ENCODE measurements at places on chromosomes 1 and 21. TPM values are rescaled to one million over a fixed set of nuclear protein-coding genes. Genes with fewer than 3 reads are reported as not detected.

DNA sequence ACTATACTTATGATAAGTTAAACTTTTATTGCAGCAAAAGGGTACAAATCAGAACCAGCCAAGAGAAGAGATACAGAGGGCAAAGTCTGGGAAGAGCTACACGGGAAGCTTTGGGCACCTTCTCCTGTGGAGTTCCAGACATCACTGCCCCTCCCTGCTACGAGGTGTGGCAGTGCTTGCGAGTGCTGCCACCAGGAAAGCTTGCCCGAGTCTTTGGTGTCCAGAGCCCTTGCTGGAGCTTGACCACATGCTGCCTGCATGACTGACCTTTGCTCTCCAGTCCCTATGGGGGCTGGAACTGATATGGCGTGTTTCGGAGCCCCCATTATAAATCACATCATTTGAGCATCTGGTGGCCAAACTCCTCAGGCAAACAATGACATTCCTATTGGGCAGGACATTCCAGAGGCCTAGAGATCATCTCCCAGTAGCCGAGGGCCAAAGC, 23.4 kb downstream of the PLEKHO1 start:
- no peak for DNase-seq

GRCh38 chr1:36175137-36176095, 19.5 kb downstream of the MAP7D1 start:
- no peak for DNase-seq

- no peak for DNase-seq
Observed at GRCh38 chr1:29875557-29876028, 639.3 kb downstream of the PTPRU start.

- no peak for DNase-seq
Observed at GRCh38 chr1:15324869-15325335, 77.9 kb downstream of the FHAD1 start.

GRCh38 chr1:6930732-6931300, 145.6 kb downstream of the CAMTA1 start:
- DNase-seq = no peak

GRCh38 chr1:27346991-27347624, 5.3 kb downstream of the SYTL1 start:
- DNase-seq = no peak

DNA sequence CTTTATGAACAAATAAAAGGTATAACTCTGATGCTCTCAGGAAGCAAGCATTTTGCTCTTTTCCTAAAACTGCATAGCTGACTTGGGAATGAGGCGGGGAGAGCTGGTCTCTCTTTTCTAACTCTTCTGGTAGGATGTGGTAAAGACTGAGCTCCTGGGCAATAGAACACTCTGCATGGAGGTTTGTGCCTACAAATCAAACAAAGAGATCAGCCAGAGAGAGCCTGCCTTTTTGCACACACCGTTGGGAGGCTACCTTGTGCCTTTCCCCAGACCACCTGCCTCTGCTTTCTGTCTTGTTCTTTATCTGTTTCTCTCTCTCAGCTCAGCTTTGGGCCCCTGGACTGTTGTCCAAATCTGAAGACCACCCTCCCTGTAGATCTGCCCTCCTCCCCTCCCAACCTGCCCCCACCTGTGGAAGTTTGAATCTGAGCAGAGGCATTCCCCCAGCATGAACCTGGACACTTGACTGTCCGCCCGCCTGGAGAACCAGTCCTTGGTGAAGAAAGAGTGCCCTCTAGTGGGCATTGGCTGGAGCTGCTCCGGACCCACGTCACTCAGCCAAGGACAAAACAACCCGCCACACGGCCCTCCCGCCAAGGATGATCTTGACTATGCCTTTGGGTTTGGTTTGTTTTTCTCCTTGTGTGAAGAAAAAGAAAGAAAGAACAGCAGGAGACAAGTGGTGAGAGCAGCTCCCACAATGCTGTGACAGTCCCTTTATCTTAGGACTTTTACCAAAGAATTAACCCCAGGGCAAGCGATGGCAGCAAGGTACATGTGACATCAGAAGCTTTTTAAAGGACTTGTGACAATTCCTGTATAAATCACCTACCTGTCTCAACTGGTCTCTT, 228.2 kb downstream of the PBX1 start:
- DNase-seq = peak; percentile 62

GRCh38 chr1:189216886-189217285, 1260.8 kb downstream of the BRINP3 start:
- DNase-seq = no peak

- no peak for DNase-seq
Observed at GRCh38 chr1:70042090-70042731, 163.2 kb downstream of the LRRC40 start.

- DNase-seq = no peak
Observed at GRCh38 chr1:204409123-204409522, 2.5 kb downstream of the PPP1R15B start.

DNA sequence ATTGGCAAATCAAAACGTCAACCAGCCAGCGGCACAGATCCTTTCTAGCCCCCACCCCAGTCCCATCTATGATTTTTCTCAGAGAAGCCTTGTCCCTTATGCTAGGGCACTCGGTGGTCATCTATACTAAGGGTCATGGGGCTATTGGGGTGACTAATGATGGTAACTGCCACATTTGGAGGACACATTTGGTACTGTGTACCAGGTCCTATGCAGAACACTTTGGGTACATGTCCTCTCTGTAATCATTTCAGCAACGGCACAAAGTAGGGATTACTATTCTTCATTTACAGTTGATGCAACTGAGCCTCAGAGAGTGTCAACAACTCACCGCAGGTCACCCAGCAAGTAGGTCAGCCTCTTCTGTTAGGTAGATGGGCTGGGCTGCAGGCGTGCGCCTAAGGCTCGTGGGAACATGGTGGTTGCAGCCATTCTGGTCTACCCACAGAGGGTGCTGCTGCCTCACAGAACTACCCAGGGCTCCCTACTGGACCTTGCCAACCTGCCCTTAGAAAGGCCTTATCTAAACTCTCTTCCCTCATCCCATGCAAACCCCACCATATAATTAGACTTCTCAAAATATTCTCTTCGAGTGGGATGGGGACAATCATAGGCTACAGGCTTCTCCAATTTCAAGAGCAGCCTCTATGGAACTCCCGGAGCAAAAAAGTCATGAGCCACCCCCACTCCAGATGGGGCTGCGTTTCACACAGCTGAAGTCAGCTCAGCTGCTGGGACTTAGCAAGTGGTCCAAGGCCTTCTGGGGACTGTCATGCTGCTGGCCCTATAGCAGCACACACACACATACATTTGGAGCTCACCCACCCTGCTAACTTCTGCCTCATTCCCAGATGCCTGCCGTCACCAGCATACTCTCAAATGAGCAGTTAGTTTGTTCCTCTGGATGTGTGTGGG, 5.8 kb upstream of the SDHB start:
- no peak for DNase-seq

DNA sequence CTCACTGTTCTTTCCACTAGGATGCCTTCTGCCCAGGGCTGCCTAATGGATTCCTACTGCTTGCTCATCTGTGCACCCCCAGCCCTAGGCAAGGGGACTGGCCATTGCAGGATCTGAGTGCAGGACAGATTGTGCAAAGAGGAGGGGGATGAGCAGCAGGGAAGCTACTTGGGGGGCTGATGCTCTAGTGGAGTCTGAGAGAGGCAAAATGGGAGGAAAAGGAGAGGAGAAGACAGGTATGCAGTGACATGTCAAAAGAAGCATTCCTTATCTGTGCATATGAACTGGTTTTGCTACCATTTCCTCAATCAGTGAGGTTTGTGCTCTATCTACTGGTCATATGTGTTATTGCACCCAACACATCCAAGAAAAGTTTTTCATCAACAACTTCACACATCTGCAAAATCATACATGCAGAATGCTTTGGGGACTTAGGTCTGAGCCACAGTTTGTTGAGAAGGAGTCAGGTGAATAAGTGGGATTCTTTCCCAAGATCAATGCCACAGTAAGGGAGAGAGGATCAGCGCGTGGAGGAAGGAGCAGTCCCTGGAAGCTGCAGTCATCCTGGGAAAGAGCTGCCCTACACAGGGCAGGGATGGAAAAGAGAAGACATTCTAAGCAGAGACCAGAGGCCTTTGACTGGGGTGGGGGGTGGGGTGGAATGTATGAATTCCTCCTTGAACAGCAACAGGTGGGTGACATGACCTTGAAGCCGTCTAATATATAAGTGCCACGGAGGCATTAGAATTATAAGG, 14.4 kb downstream of the SLC5A9 start:
- DNase-seq = no peak

DNA sequence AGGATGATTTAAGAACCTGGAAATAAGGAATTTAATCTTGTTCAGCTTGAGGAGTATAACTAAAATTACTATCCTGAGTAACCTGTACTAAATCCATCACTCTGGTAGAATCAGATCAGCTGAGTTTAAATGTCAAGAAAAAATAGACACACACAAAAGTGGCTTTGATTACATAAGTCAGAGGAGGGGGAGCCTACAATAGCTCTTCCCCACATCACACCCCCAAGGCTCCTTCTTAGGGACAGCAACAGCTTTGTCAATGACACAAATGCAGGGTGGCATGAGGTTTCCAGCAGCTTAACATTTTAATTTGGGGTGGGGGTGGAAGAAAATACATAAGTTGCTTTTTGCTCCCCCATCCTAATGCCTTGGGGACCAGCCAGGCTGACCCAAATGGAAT, 12.6 kb upstream of the NUP210L start:
- DNase-seq = no peak

- DNase-seq = no peak
Observed at GRCh38 chr21:42737951-42738590, 84.7 kb downstream of the PDE9A start.

- DNase-seq = peak; percentile 24
Observed at GRCh38 chr1:7334475-7335035, 436.5 kb upstream of the VAMP3 start.

C1orf141 gene
- polyA plus RNA-seq = 0.43 TPM

OR2M4 gene
- polyA plus RNA-seq = not detected

MEX3A gene
- polyA plus RNA-seq = 40.9 TPM

DNALI1 gene
- polyA plus RNA-seq = 61.7 TPM

KRTAP12-2 gene
- polyA plus RNA-seq = not detected

RIPK4 gene
- polyA plus RNA-seq = 20.1 TPM

PAQR7 gene
- polyA plus RNA-seq = 26.7 TPM

AMPD1 gene
- not detected for polyA plus RNA-seq

GPR3 gene
- 0.91 TPM for polyA plus RNA-seq

RUNX1 gene
- 3.6 TPM for polyA plus RNA-seq

MIXL1 gene
- polyA plus RNA-seq = 0.25 TPM
